ENCODE measurements at places on chromosomes 4 and X. TPM values are rescaled to one million over a fixed set of nuclear protein-coding genes. Genes with fewer than 3 reads are reported as not detected.

Gene GLA
- 54.8 TPM for total RNA-seq

Gene GPR50
- total RNA-seq = not detected

Gene FAM3A
- total RNA-seq = 69.2 TPM

Gene ANXA10
- 0.47 TPM for total RNA-seq

Gene PFKFB1
- 0.22 TPM for total RNA-seq

Gene OTC
- not detected for total RNA-seq

All from PC-3 (cell line).